ENCODE measurements at places on chromosomes 2 and 18.
A peak's percentile ranks its signal among the peaks of the same experiment; 100 is the strongest.

- DNase-seq, result peak; percentile 64
Measured at GRCh38 chr2:6181525-6181924, 489.3 kb downstream of the SOX11 start.

DNA sequence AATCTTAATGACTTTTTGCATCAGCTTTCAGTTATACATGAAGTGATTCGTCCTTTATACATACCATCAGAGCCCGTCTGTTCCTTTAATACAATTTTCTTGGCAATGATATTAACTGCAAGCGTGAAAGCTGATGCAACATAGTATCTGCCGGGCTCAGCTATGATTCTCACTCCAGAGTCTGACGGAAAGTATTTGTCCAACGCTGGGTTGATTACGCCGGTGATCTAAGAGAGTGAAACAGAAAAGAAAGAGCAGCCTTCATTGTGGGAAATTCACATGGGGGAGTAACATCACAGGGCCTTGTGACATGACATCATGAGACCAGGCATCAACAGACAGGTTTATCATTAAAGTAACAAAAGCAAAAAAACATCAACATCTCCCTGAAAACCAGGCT lies 6.2 kb downstream of the ODC1 start:
- no peak for DNase-seq

DNA sequence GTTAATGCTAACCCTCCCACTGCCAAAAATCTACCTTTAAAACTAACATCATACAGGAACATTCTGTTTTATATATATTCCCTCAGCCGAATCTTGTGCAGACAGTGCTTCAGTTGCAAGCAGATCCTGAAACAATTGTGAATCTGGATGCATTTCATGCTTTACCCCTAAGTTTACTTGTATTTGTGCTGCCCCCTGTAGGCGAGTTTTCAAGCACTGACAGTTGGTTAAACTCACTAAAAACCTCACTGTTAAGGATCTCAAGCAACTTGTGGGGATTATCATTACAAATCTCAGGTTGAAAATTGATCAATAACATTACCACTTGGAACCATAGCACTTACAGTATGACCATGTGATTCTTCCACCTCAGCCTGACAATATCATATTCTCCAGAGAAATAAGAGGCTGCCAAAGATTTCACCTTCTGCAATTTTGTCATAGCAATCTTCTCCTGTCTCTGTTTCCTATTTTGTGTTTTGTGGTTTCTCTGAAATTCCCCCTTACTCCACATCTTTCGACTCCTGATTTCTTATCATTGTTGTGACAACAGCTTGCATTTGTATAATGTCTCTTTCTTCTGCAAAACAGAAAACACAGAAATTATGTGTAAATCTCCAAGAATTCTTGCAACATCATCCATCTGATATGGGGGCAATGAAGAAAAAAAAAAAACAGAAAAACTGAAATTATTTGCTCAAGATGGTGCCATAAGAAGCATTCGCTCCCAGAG lies 354.6 kb upstream of the SETBP1 start:
- DNase-seq, result peak; percentile 68

- peak; percentile 5 for DNase-seq
Measured at GRCh38 chr18:73487966-73488365, 620.2 kb upstream of the NETO1 start.

DNA sequence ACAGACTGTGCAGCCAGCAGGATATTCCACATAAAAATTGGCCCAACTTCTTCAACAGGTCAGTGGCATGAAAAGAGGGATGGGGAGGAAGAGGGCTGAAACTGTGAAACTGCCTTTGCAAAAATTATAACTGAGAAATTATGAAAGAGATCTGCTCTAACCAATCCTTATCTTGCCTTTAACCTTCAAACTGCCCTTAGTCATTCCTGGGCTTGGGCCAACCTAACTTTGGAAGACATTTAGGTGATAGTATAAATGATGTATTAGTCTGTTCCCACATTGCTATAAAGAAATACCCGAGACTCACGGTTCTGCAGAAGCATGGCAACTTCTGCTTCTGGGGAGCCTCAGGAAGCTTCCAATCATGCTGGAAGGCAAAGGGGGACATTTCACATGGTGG lies 74.5 kb downstream of the RPL31 start:
- no peak for DNase-seq

GRCh38 chr2:218284106-218284811 lies 8.0 kb downstream of the TMBIM1 start:
- DNase-seq, result no peak

DNA sequence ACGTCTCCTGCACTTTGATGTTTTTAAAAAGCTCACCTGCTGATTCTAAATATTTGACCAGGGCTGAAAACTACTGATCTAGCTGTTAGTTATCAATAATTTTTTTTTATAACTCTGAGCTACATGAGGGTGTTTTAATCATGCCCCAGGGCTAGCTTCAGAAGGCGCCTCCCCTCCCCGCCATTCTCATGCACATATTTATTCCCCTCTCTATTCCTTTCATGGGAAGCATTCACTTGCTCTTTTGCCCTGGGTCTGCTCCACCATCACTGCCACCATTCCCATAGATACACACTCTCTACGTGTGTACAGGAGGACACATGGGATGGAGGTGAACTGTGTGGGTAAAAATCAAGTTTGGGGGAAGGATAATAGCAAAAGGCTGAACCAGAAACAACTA lies 101.0 kb downstream of the PLA2R1 start:
- no peak for DNase-seq

Measured in fibroblast of the conjunctiva (primary cell).